ENCODE measurements at places on chromosomes 12 and 14.

GRCh38 chr14:35661875-35662274, 127.9 kb downstream of the INSM2 start:
- no peak for DNase-seq

DNA sequence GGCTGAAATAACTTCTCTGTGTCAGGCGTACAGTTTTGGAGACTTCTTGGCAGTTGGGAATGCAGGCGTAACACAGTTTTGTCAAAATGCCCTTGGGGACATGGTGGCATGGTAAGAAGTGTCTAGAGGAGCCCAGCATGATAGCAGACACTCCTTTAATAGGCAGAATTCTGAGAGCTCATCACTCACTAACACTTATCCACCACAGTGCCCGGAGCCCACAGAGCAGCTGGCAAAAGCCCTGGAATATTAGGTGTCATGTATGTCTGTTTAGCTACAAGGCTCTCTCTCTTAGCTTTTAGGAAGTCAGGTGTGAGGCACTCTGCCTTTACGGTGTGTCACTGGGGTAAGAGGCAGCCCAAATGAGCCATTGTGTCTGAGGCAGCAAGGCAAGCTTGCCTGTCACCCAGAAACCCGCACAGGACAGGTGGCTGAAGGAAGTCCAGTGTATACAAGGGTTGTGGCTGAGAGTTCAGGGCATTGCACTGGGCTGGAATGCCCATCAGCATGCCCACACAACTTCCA, 96.3 kb downstream of the ESRRB start:
- DNase-seq = no peak

DNA sequence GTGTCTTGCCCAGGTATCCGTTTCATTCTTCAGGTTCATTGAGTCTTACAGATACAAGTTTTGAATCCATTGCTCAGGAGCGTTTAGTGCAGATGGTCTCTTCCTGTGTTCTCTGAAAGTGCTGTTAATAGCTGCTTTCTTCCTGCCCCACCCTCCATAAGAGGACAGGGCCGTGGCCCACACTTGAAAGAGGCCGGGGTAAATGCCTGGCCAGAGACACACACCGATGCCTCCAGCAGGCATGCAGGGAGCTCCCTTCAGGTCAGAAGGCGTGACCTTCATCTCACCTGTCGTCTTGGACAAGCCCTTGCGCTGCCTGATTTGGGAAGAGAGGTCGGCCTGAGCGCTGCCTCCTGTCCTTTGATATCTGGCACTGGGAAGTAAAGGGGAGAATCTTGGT, 11.6 kb downstream of the PRKAB1 start:
- DNase-seq = no peak

DNA sequence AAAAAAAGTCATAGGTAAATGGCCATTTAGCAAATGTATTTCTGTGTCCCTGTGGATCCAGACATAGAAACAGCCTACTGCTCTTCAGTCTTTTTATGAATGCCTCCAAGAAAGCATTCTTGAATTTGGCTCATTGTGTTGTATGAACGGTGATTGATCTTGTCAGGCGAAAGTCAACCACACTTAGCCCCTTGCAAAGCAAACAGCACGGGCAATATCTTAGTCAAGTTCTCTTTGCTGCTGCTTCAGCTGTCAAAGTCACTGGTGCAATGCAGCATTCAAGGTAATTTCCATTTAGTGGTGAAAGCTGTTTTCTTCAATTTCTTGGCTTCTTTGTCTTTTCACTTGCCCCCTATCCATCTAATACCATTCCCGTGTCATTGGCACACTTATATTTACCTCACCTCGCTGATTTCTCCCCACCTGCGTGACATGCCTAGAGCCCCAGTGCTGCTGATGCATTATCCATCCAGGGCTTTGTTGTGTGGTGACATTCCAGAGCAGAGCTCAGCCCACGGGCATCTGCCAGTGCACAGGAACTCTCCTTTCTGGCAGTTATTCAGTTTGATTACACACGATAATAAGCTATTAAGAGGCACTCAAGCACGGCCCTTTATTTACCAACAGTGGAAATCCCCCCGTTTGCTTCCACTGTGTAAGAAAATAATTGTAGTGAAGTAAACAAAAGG, 362.3 kb upstream of the NOVA1 start:
- DNase-seq = peak; percentile 38

- no peak for DNase-seq
These were observed 521 bp upstream of the PAPLN start for GRCh38 chr14:73236752-73237218.

- no peak for DNase-seq
These were observed 46.9 kb downstream of the ACTN1 start for GRCh38 chr14:68932231-68932630.

DNA sequence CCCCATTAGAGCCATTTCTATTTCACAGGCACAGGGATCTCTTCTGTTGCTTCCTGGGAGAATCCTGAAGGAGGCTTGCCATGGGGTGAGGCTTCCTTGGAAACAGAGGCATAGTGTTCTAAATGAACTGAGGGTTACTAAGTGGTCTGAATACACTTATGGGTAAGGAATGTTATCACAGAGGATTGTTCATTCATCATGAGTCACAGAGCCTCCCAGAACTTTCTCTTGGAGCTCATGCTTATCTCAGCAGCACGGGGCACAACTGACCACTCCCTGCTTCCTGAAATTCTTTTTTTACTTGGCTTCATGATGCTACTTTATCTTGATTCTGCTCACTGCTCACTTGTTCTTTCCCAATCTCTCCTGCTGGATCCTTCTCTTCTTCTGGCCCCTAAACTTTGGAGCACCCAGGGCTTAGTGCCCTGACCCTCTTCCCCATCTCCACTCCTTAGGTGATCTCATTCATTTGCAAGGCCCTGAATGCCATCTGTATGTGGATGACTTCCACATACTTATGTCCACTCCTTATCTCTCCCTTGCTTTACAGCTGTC, 57.9 kb downstream of the ANO6 start:
- DNase-seq = no peak

Data from eye (tissue), 1 donor.